ENCODE measurements at places on chromosomes 4 and X. TPM values are rescaled to one million over a fixed set of nuclear protein-coding genes. Genes with fewer than 3 reads are reported as not detected.

DNA sequence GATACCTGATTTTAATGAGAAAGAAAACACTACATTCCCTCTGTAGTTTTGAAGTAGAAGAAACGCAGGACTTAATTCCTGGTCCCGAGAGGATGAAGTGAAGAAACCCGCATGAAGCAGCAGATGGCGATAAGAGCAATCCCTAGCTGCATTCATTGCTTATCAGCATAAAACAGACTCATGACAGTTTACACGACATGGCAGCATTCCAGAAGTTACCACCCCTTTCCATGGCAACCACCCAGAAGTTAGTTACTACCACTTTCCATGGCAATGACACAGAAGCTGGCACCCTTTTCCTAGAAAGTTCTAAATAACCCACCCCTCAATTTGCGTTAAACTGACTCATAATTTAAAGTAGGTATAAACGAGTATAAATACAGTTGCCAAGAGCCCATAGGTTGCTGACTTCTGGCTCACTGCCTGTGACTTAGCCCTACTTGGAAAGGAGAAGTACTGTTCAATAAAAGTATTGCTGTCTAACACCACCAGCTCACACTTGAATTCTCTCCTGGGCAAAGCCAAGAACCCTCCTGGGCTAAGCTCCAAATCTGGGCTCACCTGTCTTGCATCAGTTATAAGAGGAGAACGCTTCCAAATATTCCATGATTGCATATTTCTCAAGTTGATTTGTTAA is 5.5 kb upstream of the XAGE2 start:
- no peaks in the 10 kb centered on the region for H3K36me3 ChIP-seq
- DNase-seq, result no peak
- no peaks in the 10 kb centered on the region for H3K4me1 ChIP-seq
- H3K27ac ChIP-seq, result no peak overlapping the region
- no peak overlapping the region for H3K4me3 ChIP-seq

ADH1A gene
- not detected for total RNA-seq

MEPE gene
- total RNA-seq, result not detected

SSX2B gene
- total RNA-seq, result not detected

DNA sequence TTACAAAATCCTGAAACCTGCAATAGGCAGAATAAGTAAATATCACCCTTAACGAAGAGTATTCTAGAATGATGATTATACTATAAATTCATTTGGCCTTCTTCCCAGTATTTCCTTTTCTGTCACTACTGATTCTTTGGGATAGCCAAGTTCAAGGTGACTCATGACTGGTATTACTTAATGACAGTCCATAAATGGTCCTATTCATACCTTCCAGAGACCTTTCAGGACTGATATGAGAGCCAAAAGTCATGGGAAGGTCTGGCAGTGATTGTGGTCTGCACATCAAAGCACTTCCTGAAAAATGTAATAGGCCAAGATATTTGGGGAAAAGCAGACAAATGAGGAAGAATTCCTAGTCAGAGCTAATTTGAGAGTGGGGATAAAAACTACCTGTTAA is 239.6 kb upstream of the FAM47A start:
- no peak for DNase-seq
- no peak overlapping the region for H3K27ac ChIP-seq
- H3K27me3 ChIP-seq, result no peaks in the 10 kb centered on the region
- no peaks in the 10 kb centered on the region for H3K36me3 ChIP-seq
- H3K4me3 ChIP-seq, result no peak overlapping the region

GRCh38 chr4:77176640-77177039 is 19.6 kb downstream of the CCNG2 start:
- H3K4me1 ChIP-seq, result no peaks in the 10 kb centered on the region
- no peaks in the 10 kb centered on the region for H3K36me3 ChIP-seq
- no peak overlapping the region for H3K27ac ChIP-seq
- no peak for DNase-seq

GLOD5 gene
- not detected for total RNA-seq

- H3K27ac ChIP-seq, result no peak overlapping the region
- H3K4me3 ChIP-seq, result no peak overlapping the region
- peaks cover 30% of the 10 kb centered on the region for H3K36me3 ChIP-seq
- H3K27me3 ChIP-seq, result no peaks in the 10 kb centered on the region
- H3K4me1 ChIP-seq, result peaks cover 27% of the 10 kb centered on the region
- DNase-seq, result no peak
These were observed 9.0 kb upstream of the PIM2 start for GRCh38 chrX:48927736-48928382.

ERVMER34-1 gene
- total RNA-seq, result not detected

DNA sequence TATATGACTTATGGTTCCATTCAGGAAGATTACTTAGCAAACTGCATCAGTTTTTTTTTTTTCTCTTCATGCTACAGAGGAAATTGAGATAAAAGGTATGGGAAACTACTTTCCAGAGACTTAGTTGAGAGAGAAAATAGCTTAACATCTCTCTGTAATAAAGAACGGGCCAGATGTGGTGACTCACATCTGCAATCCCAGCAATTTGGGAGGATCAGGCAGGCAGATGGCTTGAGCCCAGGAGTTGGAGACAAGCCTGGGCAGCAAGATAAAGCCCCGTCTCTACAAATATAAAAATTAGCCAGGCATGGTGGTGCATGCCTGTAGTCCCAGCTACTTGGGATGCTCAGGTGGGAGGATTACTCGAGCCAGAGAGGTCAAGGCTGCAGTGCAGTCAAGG is 271.2 kb upstream of the TENM3 start:
- H3K4me1 ChIP-seq, result no peaks in the 10 kb centered on the region
- H3K27me3 ChIP-seq, result no peaks in the 10 kb centered on the region
- DNase-seq, result no peak
- H3K4me3 ChIP-seq, result no peak overlapping the region
- no peak overlapping the region for H3K27ac ChIP-seq
- H3K36me3 ChIP-seq, result no peaks in the 10 kb centered on the region

DNA sequence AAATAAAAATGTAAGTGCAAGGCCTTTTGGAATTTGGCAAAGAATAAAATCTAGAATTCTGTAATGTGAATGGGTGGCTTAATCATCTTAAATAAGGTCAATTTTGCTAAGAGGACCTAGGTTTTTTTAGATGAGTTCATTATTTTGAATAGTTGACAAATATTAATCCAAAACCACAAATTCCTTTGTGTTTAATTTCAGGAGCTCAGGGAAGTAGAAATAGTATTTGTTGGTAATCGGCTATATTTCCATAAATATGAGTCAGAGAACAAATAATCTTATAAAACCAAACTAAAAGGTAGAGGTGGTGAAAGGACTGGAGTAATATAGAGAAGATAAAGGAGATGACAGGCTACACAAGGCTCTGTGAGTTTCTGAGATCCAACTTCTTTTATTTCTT is 190.4 kb upstream of the TLL1 start:
- DNase-seq, result no peak
- no peaks in the 10 kb centered on the region for H3K36me3 ChIP-seq
- H3K4me3 ChIP-seq, result no peak overlapping the region
- H3K27ac ChIP-seq, result no peak overlapping the region

GRCh38 chrX:66915893-66916292 is 277.0 kb upstream of the EDA2R start:
- H3K36me3 ChIP-seq, result no peaks in the 10 kb centered on the region
- no peaks in the 10 kb centered on the region for H3K27me3 ChIP-seq
- no peak for DNase-seq
- H3K4me3 ChIP-seq, result no peak overlapping the region
- no peaks in the 10 kb centered on the region for H3K4me1 ChIP-seq
- H3K27ac ChIP-seq, result no peak overlapping the region

FAT1 gene
- 0.05 TPM for total RNA-seq

GRCh38 chrX:148914783-148915182 is 414.4 kb downstream of the AFF2 start:
- no peak overlapping the region for H3K4me3 ChIP-seq
- no peaks in the 10 kb centered on the region for H3K4me1 ChIP-seq
- H3K27ac ChIP-seq, result no peak overlapping the region
- DNase-seq, result no peak

DNA sequence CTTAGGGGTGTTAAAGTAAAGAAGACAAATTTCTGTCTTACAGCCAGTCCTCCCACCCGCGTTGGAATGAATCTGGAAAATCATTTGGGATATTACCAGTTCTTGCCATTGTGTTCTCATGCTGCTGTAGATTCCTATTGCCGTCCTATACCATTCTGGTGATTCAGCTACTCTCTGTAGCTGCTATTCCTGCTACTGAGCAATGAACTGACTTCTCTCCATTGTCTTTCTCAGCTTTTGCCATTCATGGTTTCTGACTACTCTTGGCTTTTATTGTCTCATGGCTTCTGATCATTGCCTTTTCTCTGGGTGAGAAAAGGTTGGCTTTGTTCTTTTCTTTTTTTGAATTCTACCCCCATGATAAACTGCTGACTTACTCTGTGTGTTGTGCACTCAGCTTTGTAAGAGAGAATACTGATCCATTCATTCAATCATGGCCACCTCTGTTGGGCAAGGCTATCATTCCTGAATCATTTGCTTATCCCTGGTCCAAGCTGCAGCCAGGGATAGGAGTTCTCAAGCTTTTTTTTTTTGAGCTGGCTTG is 27.7 kb upstream of the METAP1 start:
- H3K27me3 ChIP-seq, result peaks cover 26% of the 10 kb centered on the region
- H3K4me1 ChIP-seq, result no peaks in the 10 kb centered on the region
- DNase-seq, result no peak

- H3K27ac ChIP-seq, result no peak overlapping the region
- H3K4me3 ChIP-seq, result no peak overlapping the region
- H3K27me3 ChIP-seq, result no peaks in the 10 kb centered on the region
- no peaks in the 10 kb centered on the region for H3K36me3 ChIP-seq
- DNase-seq, result no peak
These were observed 26.7 kb downstream of the ANKRD50 start for GRCh38 chr4:124685851-124686250.

SRP72 gene
- total RNA-seq, result 126 TPM

- no peak for DNase-seq
- peaks cover 5% of the 10 kb centered on the region for H3K4me1 ChIP-seq
- no peak overlapping the region for H3K27ac ChIP-seq
- peaks cover 3% of the 10 kb centered on the region for H3K27me3 ChIP-seq
These were observed 61.0 kb upstream of the EXOC1L start for GRCh38 chr4:55758570-55758969.

- no peaks in the 10 kb centered on the region for H3K4me1 ChIP-seq
- no peak overlapping the region for H3K27ac ChIP-seq
- no peak for DNase-seq
- H3K36me3 ChIP-seq, result peaks cover 3% of the 10 kb centered on the region
These were observed 173.5 kb downstream of the ASMT start for GRCh38 chrX:1788300-1788911.

GRCh38 chrX:41468647-41469323 is 21.6 kb downstream of the NYX start:
- H3K27me3 ChIP-seq, result no peaks in the 10 kb centered on the region
- no peak overlapping the region for H3K4me3 ChIP-seq
- H3K4me1 ChIP-seq, result no peaks in the 10 kb centered on the region
- no peaks in the 10 kb centered on the region for H3K36me3 ChIP-seq
- DNase-seq, result no peak
- no peak overlapping the region for H3K27ac ChIP-seq

CCDC110 gene
- not detected for total RNA-seq

DNA sequence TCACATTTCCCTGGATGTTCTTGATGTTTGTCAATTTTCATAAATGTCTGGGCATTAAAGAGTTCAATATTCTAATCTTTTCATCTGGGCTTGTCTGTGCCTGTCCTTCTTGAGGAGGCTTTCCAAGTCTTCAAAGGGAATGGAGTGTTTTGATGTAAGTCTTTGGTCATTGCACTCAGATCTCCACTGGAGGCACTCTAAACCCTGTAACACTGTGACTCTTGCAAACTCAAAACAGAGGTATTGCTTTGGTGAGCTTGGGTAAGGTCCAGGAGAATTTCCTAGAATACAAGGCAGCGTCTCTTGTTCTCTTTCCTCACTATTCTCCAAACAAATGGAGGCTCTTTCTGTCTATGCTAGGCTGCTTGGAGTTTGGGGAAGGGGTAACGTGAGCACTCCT is 1118.1 kb upstream of the PABPC4L start:
- no peaks in the 10 kb centered on the region for H3K4me1 ChIP-seq
- H3K27ac ChIP-seq, result no peak overlapping the region
- no peaks in the 10 kb centered on the region for H3K36me3 ChIP-seq
- DNase-seq, result no peak
- H3K27me3 ChIP-seq, result no peaks in the 10 kb centered on the region
- H3K4me3 ChIP-seq, result no peak overlapping the region

MTNR1A gene
- total RNA-seq, result not detected

CTPS2 gene
- total RNA-seq, result 5.6 TPM

DNA sequence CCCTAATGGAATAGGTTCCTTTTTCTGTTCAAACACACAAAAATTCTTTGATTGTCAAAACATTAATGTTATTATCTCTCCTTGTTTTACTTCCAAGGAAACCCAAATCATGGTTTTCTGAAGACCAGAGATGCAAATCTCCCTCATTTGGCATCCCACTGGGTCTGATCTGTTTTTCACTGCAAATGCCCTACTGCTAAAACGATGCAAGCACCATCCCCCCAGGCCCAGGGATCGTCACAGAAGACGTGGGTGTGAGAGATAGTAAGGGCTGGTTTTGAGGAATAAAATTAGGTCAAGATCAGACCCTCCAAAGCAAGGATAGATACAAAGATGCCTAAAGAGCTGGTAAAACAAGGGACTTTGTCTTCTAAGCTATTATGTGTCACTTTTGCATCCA is 33.6 kb downstream of the GSPT2 start:
- no peak overlapping the region for H3K4me3 ChIP-seq
- H3K27ac ChIP-seq, result no peak overlapping the region
- no peaks in the 10 kb centered on the region for H3K4me1 ChIP-seq
- no peaks in the 10 kb centered on the region for H3K36me3 ChIP-seq
- peaks cover 11% of the 10 kb centered on the region for H3K27me3 ChIP-seq

- H3K4me3 ChIP-seq, result no peak overlapping the region
- no peaks in the 10 kb centered on the region for H3K27me3 ChIP-seq
- no peaks in the 10 kb centered on the region for H3K4me1 ChIP-seq
- DNase-seq, result peak; percentile 49
These were observed 15.0 kb downstream of the BRCC3 start for GRCh38 chrX:155086202-155086840.

DNA sequence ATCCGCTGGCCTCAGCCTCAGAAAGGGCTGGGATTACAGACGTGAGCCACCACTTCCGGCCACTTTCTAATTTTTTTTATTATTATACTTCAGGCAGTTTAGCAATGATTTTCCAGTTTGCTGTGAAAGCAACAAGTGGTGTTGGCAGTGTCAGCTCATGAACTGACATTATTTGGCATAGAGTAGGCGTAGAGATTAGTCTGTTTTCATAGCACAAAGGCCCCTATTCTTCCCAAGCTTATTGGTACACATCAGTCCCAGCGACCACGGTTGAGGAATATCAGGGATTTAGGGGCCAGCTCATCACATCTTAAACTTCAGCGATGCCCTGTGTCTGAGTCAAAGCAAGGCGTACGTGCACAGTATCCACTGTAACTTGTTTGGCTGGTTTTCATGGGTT is 53.0 kb upstream of the RASSF6 start:
- no peak overlapping the region for H3K4me3 ChIP-seq
- H3K27me3 ChIP-seq, result no peaks in the 10 kb centered on the region
- no peaks in the 10 kb centered on the region for H3K36me3 ChIP-seq
- no peaks in the 10 kb centered on the region for H3K4me1 ChIP-seq
- DNase-seq, result no peak

GRCh38 chr4:69875576-69875975 is 15.6 kb upstream of the SULT1E1 start:
- DNase-seq, result no peak
- H3K27me3 ChIP-seq, result no peaks in the 10 kb centered on the region
- H3K4me1 ChIP-seq, result no peaks in the 10 kb centered on the region
